ENCODE measurements at places on chromosomes 11 and 22. TPM values are rescaled to one million over a fixed set of nuclear protein-coding genes. Genes with fewer than 3 reads are reported as not detected.

GRCh38 chr11:40054631-40055030, 1404.8 kb downstream of the LRRC4C start:
- no peak for DNase-seq

Gene SMIM35
- not detected for total RNA-seq

- DNase-seq, result no peak
Measured at GRCh38 chr22:38793317-38793716, 626 bp downstream of the DNAL4 start.

DNA sequence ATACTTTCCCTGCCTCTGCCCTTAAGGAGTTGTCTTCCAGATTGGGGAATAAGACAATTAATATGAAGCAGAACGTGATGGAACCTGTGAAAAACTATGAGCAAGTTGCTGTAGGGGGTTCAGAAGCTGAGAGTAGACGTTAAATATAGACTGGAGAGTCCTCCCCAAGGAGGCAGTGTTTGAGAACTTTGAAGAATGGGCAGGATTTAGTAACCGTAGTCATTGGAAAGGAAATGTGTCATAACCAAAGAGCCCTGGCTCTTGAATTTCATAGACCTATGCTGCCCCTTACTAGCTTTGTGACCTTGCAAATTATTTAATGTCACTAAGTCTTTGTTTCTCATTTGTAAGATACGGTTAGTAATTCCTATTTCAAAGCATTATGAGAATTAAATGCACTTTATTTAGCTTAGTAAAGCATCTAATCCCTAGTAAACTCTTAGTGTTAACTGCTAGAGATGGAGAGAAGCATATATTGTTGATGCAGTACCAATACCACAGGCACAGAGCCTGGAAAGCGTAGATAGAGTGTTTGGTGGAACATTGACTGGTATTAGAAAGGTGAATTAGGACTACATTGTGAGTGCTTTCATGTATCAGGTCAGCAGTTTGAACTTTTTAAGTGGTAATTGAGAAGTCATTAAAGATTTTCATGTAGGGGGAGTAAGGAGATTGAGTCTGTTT, 54.1 kb downstream of the MCAM start:
- DNase-seq, result no peak

Gene CYB5R2
- total RNA-seq, result 37.1 TPM

- no peak for DNase-seq
Measured at GRCh38 chr11:64089915-64090805, 54.4 kb downstream of the FLRT1 start.

- DNase-seq, result no peak
Measured at GRCh38 chr11:36743039-36743438, 145.0 kb upstream of the RAG2 start.

DNA sequence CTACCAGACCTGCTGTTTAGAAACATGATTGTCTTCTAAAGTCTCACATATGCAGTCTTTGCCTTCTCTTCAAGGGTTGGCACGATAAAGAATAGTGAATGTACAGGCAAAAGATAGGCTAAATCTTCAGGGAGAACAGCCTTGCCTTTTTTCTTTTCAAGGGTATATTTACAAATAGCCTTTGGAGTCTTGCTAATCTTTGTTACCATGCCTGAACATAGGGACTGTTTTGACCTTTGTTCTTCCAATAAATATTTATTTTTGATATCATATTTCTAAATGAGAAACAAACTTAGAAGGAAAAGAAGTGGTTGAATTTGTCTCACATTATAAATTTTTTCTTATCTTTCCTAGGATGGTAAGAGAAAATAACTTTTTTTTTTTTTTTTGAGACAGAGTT, 12.7 kb downstream of the CSTPP1 start:
- no peak for DNase-seq

DNA sequence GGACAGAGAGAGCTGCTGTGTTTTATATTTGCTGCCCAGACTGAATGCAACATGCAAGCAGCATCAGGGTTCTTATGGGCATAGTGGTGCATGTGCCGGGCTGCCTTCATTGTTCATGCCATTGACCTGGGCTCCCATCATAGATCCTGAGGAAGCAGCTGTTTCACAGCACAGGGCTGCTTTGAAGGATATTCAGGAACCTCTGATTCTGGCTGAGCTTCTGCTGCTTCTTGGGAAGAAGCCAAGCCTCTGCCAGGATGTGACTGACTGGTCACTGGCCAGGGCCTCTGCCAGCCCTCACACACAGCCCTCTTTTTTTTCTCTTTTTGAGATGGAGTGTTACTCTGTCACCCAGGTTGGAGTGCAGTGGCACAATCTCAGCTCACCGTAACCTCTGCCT, 43.3 kb downstream of the CYB5R2 start:
- DNase-seq, result no peak

DNA sequence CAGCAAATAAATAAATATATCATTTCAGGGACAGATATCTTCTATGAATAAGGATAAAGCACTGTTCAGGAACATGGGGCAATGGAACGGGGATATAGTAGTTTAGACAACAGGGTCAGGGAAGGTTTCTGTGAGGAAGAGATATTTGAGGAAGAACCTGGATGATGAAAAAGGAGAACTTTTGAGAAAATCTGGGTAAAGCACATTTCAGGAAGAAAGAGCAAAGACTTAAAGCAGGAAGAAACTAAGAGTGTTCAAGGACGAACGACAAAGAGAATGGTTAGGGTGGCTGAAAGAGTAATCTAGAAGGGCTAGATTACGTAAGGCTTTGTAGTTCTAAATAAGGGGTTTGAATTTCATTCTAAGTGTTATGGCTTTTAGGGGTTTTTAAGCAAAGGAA, 12.7 kb downstream of the DDI1 start:
- no peak for DNase-seq

Gene SCGB1A1
- not detected for total RNA-seq

Gene ST13
- 310 TPM for total RNA-seq

- no peak for DNase-seq
Measured at GRCh38 chr22:22371031-22371541, 126.5 kb downstream of the VPREB1 start.

Gene MAP6
- total RNA-seq, result 9.9 TPM

DNA sequence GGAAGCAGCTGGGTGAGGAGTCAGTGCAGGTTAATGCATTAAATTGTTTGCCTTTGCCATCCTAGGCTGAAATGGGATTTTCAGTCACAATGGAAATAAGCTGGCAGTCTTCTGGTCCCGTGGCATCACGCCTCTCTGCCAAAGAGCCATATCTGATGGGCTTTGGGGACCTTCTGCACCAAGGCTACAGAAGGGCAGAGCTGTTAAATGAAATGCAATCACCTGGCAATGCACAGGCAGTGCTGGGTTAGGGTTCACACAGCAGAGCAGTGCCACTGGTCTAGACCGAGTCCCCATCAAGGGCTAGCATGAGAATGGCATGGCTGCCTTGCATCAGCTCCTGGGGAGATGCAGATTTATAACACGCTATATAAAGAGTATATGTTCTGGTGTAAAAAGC, 749.2 kb downstream of the NTM start:
- no peak for DNase-seq

DNA sequence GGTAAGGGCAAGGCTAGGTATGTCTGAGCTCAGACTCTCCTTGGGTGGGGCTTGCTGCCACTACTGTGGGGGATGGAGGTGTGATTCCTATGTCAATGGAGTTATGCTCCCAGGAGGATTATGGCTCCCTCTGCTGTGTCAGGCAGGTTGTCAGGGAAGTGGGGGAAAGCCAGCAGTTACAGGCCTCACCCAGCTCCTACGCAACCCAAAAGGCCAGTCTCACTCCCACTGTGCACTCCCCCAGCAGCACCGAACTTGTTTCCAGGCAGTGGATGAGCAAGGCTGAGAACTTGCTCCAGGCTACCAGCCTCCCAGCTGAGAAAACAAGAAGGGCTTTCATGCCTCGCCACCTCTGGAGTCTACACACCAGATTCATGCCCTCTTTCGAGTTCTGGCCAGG, 18.2 kb downstream of the C11orf91 start:
- DNase-seq, result no peak

- no peak for DNase-seq
Measured at GRCh38 chr11:46905806-46906205, 12.5 kb downstream of the LRP4 start.

DNA sequence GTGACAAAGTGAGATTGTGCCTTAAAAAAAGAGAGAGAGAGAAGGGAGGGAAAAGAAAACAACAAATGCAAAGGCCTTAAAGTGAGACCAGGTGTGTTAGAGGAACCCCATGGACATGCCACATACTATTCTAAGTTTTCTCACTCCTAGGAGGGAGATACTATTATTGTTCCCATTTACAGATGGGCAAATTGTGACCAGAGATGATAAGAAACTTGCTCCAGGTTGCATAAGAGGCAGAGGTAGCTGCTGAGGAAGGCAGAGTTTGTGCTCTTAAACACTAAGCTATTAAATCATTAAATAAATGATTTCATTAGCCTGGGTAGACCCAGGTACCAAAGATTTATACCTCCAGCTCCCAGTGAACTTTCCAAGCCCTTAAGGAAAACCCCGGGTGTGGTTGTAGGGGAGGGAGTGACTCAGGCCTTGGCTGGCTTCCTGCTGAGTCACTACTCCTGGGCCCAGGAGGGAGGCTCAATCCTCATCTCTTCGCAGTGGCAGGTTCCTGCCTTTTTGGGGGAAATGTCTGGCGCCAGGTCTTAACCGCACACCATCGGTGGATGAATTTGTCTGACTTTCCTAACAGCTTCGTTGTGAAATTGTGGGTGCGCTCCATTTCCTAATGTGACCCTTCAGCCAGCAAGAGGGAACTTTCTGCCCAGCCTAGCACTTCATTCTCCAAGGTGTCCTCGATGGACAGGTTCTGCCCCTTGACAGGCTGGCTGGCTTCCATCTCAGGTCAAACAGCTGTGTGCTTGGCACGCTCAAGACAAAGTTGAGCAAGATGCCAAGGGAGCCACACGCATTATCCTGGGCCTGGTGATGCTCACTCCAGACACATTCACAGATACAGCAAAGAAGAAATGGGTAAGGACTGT, 33.4 kb upstream of the PTPRJ start:
- DNase-seq, result no peak

- DNase-seq, result peak; percentile 93
Measured at GRCh38 chr11:108497317-108498045, 703 bp downstream of the POGLUT3 start.

- DNase-seq, result no peak
Measured at GRCh38 chr11:113947994-113948393, 26.9 kb upstream of the HTR3A start.

DNA sequence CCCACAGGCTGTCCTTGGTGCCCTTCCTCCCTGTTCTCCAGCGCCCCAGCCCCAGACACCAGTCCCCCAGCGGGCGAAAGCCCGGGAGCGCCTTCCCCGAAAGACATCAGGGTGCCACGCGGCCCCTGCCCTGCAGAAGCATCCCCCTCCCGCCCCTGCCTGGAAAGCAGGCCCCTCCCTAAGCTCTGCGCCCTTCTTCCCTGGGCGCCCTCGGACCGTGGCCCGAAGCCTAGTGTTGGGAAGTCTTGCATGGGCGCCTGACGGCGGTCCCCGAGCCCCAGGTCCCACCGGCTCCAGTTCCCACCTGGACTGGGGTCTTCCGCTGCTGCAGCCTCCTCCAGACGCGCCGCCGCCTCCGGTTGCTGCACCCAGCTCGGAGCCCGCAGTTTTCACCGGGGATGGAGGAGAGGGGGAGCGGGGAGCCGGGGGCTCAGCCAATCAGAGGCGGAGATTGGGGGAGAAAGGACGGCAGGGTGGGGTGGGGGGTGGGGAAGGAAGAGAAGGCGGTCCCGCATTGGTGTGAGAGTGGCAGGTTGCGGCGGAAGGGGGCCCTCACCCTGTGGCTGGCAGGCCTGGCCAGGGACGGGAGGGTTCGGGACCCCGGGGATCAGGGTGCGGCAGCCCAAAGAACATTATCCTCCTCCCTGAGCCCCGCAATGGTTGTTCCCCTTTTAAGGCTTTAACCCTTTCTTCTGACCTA, at the start of gene THY1:
THY1 (minus strand) TSS at position 364 of the 700 bp plus-strand sequence. CDS start 2,267 bp downstream, outside the sequence.
- DNase-seq, result peak; percentile 89

DNA sequence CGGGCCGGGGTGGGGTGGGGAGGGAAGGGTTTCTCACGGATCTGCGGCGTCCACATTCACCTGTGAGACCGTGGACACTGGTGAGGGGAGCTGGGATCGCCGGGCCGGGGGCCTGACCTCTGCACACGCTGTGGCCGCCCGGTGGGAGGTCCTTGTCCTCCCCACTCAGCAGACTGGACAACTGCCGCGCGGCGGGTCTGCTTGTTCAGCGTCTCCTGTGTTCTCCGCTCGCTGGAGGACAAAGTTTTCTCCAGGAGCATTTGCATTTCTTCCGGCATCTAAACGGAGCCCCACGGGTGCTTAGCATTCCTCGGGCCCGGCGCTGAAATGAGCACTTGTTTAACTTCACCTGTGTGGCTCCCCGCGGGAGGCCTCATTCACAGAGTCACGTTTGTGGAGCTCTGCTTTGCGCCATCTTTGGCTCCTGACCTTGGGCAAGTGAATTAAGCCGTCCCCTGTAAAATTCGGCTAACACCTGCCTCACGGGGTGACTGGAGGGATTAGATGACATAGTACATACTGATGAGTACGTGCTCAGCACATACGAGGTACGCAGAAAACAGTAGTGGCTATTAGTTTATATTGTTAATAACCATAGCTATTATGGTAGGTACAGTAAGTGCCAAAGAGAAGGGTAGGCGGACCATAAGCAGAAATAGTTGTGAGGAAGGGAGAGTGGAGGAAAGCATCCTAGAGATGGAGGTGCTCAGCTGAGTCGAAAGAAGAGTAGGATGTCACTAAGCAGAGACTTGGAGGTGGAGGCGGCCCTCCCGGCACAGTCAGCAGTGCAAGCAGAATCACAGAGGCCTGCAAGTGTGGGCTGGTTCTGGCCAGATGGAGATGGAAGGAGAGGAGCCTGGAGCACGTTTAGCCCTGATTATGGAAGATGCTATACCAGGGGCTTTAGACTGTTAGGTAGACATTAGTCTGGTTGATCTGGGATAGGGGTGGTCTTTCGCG, 885 bp downstream of the TRMU start:
- DNase-seq, result peak; percentile 70

- DNase-seq, result peak; percentile 77
Measured at GRCh38 chr22:24954114-24954463, 1.6 kb downstream of the KIAA1671 start.

DNA sequence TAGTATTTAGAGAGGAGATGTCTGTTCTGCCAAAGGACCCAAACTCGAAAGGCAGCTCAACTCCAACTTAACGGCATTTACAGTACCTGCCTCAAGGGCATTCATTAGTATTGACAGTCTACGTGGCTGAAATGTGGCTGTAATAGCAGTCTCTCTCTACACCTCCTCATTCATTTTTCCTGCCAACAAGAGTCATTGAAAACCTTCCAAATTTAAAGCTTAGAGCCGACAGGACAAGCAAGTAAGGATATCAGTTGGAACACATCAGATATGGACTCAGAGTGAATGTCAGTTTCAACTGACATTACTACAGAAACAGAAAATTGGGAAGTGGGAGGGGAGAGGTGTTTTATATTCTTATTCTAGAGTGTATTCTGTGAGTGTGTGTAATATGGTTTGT, 253.1 kb downstream of the CADM1 start:
- DNase-seq, result no peak

Gene TEX54
- total RNA-seq, result not detected

Gene BAD
- total RNA-seq, result 19.0 TPM

GRCh38 chr11:114348200-114349191, 51.8 kb downstream of the C11orf71 start:
- peak; percentile 64 for DNase-seq
